ENCODE measurements at places on chromosomes 7 and 10.

DNA sequence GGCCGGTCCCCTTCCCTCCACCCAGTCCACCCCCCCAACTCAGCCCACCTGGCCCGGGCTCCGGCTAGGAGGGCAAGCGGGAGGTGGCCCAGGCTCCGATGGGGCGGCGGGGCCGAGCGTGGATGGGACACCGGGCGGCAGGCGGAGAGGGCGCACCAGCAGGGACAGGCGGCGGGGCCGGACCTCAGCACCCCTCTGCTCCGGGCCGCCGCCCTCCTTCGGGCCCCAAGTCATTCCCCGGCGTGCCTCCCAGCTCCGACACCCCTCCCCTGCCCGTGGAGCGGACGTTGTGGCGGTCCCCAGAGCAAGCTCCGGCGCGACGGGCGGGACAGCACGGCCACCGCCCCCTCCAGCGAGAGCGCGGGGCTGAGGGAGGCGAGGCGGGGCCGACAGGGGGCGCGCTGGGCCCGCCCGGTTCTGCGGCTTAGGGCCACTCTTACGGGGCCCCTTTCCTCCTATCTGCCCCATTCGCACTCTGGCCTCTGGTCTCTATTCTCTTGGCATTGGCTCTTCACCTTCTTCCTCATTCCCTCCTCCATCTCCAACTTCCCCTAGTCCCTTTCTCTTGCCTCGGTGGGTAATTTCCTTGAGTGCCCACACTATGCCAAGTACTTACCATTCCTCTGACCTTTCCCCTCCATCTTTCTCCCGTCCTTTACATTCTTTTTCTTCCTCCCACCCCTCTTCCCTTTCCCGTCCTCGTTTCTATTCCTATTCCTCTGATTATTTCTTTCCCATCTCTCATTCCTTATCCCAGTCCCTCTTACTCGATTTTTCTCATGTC is 701 bp upstream of the GBX1 start:
- DNase-seq, result peak; percentile 45

DNA sequence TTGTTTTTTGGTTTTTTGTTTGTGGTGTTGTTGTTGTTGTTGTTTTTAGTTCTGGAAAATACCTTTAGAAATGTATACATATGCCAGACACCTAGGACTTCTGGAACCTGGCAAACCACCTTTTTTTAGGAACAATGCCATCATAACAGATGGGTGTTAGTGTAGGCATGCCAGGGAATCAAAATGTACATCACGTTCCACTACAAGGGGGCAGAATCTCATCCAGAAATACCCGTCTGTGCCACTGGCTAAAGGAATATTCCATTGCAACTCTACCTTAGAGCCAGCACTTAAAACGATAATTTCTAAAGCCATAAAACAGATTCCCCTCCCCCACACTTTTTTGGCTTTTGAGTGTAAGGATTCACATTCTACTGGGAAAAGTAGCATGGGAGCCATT is 239.8 kb downstream of the ETV1 start:
- DNase-seq, result no peak

DNA sequence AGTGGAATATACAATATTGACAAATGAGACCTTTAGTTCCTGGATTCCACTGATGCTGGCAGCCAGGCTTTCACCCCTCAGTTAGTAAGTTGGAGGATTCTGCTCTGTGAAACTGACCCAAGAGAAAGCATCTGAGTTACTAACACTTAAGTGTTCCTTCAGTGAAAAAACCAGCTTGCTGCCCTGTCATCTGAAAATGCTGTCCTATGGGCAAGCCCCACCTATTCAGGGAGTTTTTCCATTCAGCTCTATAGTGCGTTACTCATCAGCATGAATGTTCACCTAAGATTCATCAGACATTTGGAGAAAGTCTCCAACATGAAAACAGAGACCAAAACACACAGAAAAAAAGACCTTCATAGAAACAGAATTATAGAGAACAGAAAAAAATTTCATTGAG is 37.9 kb downstream of the PRPF18 start:
- DNase-seq, result no peak

DNA sequence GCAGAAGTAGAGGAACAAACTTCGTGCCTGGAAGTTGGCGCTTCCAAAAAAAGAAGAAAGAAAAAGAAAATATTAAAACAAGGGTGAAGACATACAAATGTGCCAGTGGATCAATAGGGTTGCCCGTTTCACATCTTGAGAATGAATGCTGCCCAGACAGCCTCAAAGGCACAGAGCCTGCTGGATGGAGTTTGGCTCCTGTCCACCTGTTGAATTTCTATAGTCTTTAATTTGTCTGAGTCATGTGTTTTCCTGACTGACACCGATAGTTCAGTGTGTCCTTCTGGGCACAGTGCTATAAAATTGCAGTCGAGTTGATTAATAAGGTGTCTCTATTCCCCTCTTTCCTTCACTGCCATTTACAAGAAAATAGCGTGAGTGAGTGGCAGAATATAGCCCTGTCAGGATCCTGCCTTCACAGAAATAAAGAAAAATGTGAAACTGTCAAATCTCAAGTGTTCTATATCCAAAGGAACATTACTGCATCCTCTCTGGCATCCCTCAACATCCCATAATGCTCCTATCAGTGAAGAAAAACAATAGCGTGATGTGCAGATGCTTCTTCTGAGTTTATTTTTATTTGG is 471.3 kb upstream of the AUTS2 start:
- no peak for DNase-seq

- DNase-seq, result no peak
These were observed 131.1 kb upstream of the TBX20 start for GRCh38 chr7:35384761-35385700.

DNA sequence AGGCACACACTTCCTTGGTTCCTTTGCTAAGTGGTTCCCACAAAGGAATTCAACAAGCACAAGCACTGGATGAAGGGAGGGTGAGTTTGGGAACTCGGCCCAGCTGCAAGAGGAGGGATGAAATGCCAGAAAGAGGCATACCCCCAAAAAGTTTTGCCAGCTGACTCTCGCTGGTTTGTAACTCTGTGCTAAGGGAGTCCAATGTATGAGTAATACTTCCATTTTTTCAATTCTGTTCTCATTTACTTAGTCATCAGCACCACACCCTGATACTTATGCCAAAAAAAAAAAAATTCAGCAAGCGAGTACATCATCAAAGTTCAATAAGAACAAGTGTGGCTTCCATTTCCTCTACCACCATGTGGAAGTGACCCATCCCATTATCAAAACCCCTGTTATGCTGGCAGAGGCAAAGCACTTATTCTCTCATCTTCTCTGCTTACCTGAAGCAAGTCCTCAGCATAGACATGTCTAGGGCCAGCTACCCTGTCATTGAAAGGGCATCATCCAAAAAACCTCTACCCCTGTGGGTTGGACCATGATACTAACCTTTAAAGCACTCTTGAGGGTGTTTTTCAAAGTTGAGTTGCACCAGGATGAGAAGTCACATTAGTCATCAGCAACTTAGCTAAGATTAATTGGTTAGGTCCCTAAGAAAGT is 6.9 kb upstream of the HYCC1 start:
- DNase-seq, result no peak

- no peak for DNase-seq
These were observed 7.2 kb upstream of the ANKRD61 start for GRCh38 chr7:6023974-6024435.

- DNase-seq, result no peak
These were observed 44.9 kb downstream of the CCDC71L start for GRCh38 chr7:106615808-106616707.

GRCh38 chr10:78171633-78172400 is 138.2 kb downstream of the RPS24 start:
- no peak for DNase-seq

DNA sequence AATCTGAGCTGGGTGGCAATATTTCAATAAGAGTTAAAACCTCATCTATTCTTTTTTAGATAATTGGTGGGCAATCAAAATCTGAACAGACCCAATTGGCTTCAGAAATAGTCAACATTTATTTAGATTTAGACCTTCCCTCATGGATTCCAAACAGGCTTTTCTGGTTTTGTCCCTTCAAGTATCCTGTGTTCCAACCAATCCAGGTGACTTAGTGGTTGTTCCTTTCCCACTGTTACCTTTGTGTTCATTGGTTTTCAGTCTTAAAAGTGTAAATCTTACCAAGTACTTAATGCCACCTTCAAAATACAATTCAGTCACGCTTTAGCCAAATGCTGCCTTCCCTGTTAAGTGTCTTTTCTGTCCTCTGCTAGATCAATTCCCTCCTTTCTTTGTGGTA is 85.9 kb downstream of the AHR start:
- DNase-seq, result no peak

GRCh38 chr7:135712796-135713195 is 15.2 kb downstream of the SLC13A4 start:
- no peak for DNase-seq

GRCh38 chr7:155724327-155725005 is 80.0 kb downstream of the RBM33 start:
- DNase-seq, result no peak

- no peak for DNase-seq
These were observed 10.7 kb downstream of the PSAP start for GRCh38 chr10:71840177-71840957.

- DNase-seq, result no peak
These were observed 220.1 kb downstream of the PPP1R3A start for GRCh38 chr7:113698556-113699220.

DNA sequence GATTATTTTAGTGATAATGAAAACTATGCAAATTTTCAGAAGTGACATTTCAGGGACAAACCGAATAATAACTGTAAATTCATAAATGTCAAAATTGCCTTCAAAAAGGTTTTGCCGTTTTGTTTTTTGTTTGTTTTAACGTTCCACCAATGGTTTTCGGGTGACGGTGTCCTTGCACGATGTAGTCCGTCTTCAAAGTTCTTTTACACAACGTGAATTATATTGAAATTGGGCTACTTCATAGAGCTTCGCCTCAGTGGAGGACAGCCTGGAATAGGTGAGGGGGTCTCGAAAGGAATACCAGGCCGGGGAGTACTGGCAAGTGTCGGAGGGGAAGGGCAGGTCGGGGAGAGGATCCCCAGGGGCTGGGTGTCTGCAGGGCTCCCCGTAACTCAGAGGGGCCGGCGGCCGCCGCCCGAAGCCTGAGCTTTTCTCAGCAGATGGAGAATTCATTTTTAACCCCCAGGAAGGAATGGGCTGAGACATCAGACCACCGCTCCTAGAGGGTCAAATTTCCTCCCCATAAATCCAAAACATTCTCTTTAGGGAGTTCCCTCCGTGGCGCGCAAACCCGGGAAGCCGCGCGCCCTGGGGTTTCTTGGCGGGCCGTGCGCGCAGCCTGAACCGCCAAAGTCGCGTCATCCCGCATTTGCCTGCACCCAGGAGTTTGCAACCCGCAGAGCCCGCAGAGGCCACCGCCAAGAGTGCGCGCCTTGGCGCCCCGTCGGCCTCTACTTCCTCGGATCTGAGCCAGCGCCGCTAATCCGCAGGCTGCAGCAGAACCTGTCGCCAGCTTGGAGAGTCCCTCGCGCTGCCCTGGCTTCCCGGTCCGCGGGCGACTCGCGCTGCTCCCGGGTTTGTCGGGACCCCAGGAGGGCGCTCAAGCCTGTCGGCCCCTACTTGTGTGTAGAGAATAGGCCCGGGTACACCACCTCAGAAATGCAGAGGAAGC is 17.3 kb upstream of the EVX1 start:
- DNase-seq, result no peak

- peak; percentile 34 for DNase-seq
These were observed 1.6 kb downstream of the HOXA3 start for GRCh38 chr7:27150568-27151340.

DNA sequence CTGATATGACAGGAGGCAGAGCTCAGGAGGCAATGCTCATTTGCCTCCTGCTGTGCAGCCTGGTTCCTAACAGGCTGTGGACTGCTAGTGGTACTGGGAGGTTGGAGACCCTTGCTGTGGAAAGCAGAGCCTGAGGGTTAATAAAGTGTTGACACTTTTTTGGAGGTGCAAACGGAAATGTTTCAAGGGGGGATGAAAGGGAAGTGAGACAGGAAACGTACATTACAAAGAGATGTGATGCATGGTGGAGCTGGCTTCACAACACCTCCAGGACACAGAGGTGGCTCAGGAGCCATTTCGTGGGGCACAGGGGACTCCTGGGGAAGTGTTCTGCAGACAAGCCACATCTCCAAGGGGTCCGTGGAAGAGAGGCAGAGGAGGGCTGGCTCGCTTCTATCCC is 137.6 kb upstream of the SVIL start:
- DNase-seq, result no peak

GRCh38 chr7:60706-61105 is 131.7 kb upstream of the FAM20C start:
- no peak for DNase-seq

- no peak for DNase-seq
These were observed 11.4 kb downstream of the RABGEF1 start for GRCh38 chr7:66751945-66752344.

GRCh38 chr10:117412469-117413010 is 37.3 kb upstream of the PDZD8 start:
- DNase-seq, result no peak

- no peak for DNase-seq
These were observed 403.4 kb downstream of the DNAJB9 start for GRCh38 chr7:108973075-108973474.

DNA sequence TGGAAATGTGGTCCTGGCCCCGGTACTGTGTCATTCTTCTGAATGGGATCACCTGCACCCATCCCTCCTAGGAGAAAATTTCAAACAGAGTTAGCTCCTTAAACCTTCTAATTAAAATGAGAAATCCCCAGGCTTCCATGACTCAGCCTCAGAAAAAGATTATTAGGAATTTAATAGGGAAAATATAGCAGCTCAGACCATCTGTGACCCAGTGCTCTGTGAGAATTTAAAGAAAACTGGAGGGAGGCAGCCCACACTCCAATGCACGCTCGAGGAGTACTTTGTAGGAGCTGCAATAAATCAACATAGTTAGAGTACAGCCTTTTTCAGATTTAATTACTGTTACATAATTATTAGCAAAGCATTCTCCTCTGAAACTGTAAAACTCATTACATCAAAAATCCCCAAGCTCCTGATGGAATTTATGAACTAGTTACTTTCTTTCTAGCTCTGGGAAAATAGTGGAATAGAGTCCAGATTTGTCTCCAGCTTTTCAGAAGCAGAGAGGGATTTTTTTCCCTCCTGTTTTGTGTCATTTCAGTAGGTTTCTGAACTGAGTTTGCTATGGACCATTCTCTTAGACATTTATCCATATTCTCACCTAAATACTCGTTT is 30.1 kb downstream of the NEUROD6 start:
- no peak for DNase-seq

- no peak for DNase-seq
These were observed 45.4 kb downstream of the FAM53B start for GRCh38 chr10:124698545-124699469.

GRCh38 chr10:81270051-81270450 is 604.9 kb upstream of the NRG3 start:
- DNase-seq, result no peak

DNA sequence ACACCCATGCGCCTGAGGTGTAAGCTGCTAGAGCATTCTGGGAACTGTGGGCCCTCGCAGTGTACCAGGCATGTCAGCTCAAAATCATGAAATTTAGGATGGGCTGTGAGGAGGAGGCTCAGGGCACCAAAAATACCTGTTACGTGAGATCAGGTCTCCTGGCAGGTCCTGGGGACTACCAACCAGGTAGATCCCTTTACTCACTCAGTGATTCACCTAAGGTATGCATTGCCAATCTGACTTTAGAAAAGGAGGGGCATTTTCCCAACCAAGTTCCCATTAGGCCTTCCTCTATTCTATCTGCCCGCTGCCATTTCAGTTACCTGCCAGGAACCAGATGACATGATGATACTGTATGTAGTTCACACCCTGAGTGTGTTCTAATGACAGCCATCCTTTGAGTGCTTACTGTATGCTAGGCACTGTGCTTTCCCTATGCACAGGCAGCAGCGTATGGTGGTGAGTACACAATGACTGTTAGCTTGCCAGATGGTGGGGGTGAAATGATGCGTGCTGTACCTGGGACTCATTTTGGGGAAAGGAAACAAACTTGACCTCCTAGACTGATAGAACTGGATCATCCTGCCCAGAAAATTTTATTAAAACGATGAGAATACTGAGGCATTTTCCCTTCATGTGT is 62.0 kb downstream of the CFAP58 start:
- DNase-seq, result no peak

All from activated T-helper 1 cell treated with Interleukin-2 at 50 U/mL for 16 hours (primary cell).